Choroid plexus epithelial cell (primary cell): ENCODE measurements at places on chromosomes 6 and 20.

- DNase-seq, result peak; percentile 98
Observed at GRCh38 chr6:139539852-139540251, 165.4 kb upstream of the CITED2 start.

DNA sequence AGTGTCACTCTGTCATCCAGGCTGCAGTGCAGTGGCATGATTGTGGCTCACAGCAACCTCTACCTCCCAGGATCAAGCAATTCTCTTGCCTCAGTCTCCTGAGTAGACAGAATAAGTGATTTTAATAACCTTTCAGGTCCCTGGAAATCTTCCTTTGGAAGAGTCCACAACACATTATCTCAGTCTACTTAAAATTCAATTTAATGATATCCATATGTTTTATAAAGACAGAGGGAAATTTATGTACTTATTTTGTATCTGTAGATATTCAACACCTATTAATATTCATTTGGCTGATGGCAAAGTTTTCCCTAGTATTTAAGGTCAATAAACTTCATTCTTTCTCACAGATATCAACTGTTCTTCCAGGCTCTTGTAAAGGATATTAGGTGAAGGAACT lies 881.4 kb upstream of the GJE1 start:
- DNase-seq, result no peak

DNA sequence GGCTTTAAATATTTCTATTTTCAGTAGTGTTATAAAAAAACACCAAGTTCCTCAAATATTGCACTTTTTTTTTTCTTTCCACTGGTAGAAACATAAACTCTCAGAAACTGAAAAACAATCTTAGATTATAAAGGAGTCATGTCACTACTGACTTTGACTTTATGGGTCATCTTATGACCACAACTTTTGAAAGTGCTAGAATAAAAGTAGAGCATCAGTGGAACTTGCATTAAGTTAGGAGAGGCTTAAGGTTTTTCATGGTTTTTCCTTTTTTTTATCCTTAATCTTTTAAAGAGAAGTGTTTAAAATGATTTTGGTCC lies 56.6 kb upstream of the SUPT3H start:
- no peak for DNase-seq

GRCh38 chr6:129490521-129491255 lies 219.3 kb downstream of the ARHGAP18 start:
- DNase-seq, result peak; percentile 99

DNA sequence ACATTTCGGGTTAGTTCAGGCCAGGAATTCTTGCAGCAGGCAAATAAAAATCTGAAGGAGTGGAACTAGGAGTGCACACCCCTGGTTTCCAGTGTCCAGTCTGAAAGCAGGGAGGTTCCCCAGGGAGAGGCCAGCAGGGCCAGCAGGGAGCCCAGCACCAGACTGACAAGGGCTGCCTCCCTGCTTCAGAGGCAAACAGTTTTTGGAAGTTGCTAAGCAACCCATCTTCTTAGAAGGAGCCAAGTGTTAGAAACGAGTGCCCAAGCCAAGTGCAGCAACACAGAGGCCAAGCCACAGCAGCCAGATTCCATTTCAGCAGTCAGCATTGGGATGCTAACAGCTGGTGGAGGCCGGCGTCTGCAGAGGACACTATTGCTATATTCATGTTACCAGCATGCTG lies 179.1 kb downstream of the SYNDIG1 start:
- DNase-seq, result peak; percentile 73

- DNase-seq, result no peak
Observed at GRCh38 chr6:165999279-165999678, 168.4 kb downstream of the TBXT start.

GRCh38 chr6:27867051-27867944 lies 44.9 kb downstream of the OR2B2 start:
- DNase-seq, result peak; percentile 87

DNA sequence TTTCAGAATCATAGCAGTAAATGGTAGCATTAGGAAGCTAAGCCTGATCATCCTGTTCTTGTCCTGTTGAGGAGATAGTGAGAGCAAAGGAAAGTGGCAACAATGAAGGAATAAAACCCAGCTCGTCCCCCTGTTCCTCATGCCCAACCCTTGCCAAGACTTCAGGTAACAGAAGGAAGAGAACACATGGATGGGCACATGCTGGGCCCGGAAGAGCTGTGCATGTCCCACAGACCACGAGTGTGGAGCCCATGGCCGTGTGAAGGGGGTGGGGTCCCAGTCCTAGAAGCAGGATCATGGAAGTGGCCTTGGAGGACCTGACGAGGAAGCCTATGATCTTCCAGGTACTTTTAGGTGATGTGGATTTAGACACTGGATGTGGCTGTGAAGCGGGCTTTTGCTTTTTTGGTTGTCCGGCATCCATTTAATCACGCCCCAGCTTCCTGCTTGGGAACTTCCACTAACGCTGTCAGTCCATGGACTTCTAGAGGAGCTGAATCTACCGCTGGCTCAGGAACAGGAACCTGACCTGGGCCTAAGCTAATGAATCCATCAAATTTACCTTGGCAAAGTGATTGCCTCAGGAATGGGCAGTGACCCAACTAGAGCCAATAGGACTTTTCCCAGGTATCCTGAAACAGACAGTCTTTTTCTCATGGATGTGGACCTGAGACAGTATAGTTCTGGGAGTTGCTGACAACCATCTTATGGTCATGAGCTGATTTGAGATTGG lies 79.3 kb upstream of the ARMC2 start:
- DNase-seq, result no peak

DNA sequence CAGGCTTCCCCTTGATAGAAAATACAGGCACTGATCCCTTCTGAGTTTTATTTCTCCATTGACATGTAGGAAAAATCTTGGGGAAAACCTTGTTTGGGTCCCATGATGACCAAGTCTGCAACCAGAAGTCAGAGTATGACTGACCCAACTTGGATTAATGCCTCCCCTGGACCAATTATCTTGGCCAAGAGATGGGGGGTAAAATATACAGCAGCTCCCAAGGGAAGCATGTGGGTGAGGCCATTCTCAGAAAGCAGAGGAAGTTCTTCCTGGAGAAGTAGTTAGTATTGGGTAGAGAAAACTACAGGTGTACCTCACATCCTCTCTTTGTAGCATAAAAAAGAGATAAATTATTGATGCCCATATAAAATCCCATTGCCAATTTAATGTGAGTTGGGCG lies 285.2 kb upstream of the PLCB4 start:
- no peak for DNase-seq

GRCh38 chr6:30601436-30601814 lies 15.6 kb downstream of the PPP1R10 start:
- no peak for DNase-seq

DNA sequence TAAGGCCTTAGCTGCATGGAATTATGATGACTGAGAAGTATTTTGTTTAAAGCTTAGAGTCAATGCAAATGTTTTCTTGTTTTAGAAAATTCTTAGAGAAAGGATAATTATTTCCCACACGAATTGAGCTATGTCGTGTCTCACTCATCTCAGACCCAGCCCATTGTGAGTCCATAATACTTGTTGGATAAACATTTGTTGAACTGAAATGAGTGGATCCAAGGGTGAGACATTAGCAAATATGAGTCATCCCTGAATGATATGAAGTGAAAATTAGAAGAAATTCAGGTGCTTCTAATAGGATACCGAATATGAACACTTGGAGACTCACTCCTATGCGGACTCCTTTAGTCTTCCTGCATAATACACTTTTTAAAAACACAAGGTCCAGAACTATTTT lies 41.6 kb upstream of the ARMC2 start:
- DNase-seq, result no peak
